EL (cell line): ENCODE measurements at places on chromosomes 12 and 14.

- no peak for DNase-seq
Observed at GRCh38 chr14:29042551-29042950, 276.0 kb downstream of the FOXG1 start.

- DNase-seq: no peak
Observed at GRCh38 chr14:73168274-73168673, 32.0 kb downstream of the PSEN1 start.

DNA sequence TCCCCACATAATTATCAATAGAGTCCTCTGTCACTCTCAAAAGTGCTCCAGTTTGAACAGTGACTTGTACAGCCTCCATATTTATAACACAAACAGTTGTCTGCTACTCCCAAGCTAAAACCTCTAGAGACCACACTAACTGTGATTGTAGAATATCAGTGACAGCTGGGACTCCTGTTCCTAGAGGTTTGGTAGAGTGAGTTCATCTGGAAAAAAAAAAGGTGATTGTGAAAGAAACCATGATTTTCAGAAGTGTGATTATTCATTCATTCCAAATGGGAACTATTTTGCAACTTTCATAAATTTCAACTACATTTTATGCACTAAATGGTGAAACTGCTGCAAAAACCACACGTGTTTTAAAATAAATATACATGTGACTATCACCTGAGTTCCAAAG, 128.0 kb upstream of the PLXNC1 start:
- no peak for DNase-seq

DNA sequence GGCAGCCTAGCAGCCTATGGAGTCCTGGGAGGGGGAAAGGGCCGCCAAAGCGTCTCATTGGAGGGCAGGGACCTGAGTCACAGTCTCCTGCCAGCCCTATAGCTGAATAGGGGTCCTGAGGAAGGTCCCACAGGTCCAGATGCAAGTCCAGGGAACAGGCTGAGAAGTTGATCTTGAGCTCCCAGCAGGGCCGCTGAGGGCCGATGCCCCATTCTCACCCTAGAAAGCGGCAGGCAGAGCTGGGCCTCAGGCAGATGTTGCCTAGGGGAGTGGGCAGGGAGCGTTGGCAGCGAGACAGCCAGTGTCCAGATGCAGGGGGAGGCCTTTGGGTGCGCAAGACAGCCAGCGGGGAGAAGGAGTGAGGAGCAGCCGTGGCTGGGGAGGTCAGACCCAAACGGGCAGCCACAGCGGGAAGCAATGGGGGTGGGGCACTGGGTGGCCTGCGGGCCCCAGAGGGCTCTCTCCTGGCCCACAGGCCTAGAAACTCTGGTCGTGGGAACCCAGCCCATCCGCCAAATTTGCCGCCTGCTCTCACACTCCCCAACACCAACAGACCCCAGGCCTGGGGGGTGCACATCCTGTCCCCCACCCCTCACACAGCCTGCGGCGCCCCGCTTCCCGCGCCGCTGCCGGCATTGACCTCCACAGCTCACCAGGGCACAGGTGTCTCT, 1.1 kb downstream of the HDAC7 start:
- peak; percentile 68 for DNase-seq

GRCh38 chr12:102959391-102959790, 1.9 kb downstream of the ASCL1 start:
- DNase-seq: no peak

DNA sequence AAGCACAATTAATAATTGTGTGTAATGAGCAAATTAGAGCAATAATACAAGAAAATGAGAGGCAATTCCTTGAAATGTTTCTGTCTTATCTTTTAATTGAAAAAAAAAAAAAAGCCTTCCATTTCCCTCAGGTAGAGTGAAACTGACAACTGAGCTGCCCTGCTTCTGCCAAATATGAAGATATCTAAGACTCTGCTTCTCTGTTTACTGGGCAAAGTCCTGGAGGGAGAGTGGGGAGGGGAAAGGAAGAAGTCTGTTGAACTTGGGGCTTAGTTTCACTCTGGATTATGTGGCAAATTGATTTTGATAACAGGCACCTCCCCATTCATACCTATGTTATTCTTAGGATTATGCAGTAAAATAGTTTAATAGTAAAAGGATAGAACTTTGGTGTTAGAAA, 364.9 kb downstream of the NRXN3 start:
- no peak for DNase-seq

DNA sequence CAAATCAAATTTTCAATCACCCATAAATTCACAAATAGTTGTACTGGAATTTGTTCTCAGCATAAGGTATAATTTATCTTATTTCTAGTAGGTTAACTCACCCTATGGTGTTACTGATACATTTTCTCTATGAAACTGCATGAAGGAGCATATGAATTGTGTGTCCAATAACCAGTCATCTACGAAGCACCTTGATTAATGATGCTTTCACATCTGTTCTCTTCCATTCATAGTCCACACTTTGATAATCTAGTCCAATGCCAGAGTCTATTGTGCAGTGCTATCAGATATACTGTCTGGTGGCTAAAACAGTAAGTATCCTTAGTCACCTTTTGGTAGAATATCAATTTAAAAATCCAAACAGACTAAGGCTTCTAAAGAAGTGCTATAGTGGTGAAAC, 876.0 kb downstream of the RPS29 start:
- DNase-seq: no peak

- no peak for DNase-seq
Observed at GRCh38 chr12:32876004-32876403, 20.6 kb downstream of the PKP2 start.

DNA sequence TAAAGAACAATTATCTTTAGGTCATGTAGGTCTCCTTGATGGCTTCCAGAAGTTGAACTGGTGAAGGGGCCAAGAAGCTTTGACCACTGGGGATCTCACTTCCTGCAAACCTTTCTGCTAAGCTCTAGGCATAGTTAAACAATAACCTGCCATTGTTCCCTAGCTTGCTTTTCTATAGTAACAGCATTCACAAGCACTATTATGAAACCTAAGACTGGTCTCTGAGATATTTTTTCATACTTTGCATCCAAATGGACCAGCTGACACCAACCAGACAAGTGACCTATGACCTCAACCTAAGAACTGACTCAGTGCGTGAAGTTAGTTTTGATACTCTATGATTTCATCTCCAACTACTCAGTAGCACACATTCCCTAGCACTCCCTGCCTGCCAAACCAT, 129.1 kb downstream of the PTPRB start:
- DNase-seq: no peak

GRCh38 chr12:53268630-53269562, 797 bp downstream of the ESPL1 start:
- DNase-seq: peak; percentile 17

DNA sequence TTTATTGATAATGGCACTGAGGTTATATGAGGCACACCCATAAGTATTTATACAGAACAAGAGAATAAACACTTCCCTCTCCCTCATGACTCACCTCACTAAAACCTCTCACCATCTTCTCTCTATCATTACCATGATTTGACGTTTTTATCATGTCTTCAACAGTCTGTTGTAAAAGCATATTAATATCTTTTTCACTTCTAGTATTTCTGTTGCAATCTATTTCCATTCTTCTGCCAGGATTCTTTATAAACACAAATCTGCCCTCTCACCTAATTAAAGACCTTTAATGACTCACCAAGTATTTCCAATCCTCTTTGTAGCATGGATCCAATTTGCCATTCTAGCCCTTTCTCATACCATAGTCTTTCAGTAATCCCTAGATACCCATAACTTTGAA, 527.7 kb downstream of the SLC16A7 start:
- peak; percentile 41 for DNase-seq

GRCh38 chr12:46493150-46493833, 120.7 kb upstream of the SLC38A2 start:
- DNase-seq: no peak

- no peak for DNase-seq
Observed at GRCh38 chr14:21015312-21015711, 9.5 kb downstream of the NDRG2 start.
